ENCODE measurements at places on chromosomes 5 and 9. TPM values are rescaled to one million over a fixed set of nuclear protein-coding genes. Genes with fewer than 3 reads are reported as not detected.

The ACTBL2 gene
- not detected for total RNA-seq

The SGCD gene
- total RNA-seq = not detected

The KCNIP1 gene
- not detected for total RNA-seq

The RETREG1 gene
- 0.50 TPM for total RNA-seq

DNA sequence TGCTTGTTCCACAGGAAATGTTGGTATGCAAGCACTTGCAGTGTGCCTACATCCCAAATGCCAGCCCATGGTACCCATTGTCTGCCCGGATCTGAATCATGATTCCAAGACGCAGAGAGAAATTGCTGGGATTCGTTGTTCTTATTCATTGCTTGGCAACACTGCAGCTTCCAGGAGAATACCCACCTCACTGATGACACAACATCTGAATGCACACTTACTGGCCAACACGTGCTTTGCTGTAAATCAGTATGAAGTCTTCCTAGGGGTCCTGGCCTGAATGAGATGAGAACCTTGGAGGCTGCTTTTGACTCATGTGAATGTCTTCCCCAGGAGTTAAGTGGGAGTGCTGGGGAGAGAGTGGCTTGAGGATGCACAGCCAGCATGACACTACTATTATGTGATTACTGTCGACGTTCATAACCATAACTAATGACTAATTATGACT lies 11.6 kb downstream of the SRD5A1 start:
- H3K27ac ChIP-seq = no peak overlapping the region
- no peak for DNase-seq
- no peaks in the 10 kb centered on the region for H3K27me3 ChIP-seq
- H3K4me3 ChIP-seq = no peak overlapping the region

DNA sequence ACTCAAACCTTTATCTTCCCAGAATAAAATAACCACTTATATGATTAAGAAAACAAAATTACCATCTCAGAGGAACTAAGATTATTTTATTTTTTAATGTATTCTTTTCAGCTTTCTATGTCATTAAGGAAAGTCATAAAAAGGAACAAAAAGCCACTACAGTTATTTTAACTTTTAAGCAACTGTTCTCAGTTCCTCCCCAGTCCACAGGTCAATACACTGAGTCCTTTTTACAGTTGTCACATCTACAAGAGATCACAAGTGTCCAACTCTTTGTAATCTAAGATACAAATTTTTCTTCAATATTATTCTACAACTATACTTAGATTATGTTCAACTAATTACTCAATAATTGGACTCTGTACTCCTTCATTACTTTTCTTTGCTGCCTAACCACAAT lies 782.8 kb upstream of the ACO1 start:
- no peaks in the 10 kb centered on the region for H3K27me3 ChIP-seq
- H3K4me3 ChIP-seq = no peak overlapping the region
- no peak for DNase-seq
- no peak overlapping the region for H3K27ac ChIP-seq
- H3K4me1 ChIP-seq = no peaks in the 10 kb centered on the region

DNA sequence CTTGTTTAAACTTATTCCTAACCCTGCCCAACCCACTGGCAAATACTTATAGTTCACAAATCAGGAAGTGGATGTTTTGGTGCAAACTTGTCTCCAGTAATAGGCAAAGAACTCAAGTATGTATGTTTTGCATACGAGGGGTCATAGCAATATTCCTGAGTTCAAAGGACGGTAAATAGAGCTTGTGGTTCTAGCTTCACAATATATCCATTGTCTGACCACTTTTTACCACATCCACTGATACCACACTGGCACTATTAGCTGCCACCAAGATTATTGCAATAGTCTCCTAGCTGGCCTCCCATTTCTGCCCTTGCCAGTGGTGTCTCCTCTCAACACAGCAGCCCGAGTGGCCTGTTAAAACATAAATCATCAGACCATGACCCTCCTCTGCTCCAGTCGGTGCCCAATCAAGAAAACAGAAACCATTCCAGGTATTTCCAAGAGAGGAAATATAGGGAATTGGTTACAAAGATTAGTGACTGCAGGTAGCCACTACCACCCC lies 17.0 kb downstream of the GRXCR2 start:
- DNase-seq = no peak
- H3K4me3 ChIP-seq = no peak overlapping the region
- no peaks in the 10 kb centered on the region for H3K36me3 ChIP-seq
- no peak overlapping the region for H3K27ac ChIP-seq
- H3K4me1 ChIP-seq = no peaks in the 10 kb centered on the region

- no peak for DNase-seq
- no peak overlapping the region for H3K27ac ChIP-seq
- peaks cover under 1% of the 10 kb centered on the region for H3K27me3 ChIP-seq
- no peak overlapping the region for H3K4me3 ChIP-seq
Measured at GRCh38 chr5:180464603-180464970, 29.6 kb upstream of the CNOT6 start.

DNA sequence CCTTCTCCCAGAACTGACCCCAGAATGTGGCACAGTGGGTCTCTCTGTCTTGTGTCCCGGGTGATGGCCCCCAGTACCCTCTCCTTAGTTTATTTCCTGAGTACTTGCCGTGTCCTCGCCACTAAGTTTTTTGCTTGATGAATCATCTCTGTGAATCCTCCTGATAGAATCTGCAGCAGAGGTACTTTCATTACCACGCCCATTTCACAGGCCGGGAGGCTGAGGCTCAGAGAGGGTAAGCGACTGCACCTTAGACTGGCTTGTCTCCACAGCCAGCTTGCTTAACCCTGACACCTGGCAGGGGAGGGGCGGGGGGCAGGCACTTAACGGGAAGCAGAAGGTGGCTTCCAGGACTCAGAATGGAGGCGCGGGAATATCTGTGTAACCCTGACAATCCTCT lies 7.9 kb upstream of the IER5L start:
- H3K27me3 ChIP-seq = no peaks in the 10 kb centered on the region
- DNase-seq = no peak
- H3K4me1 ChIP-seq = no peaks in the 10 kb centered on the region
- H3K36me3 ChIP-seq = no peaks in the 10 kb centered on the region
- H3K4me3 ChIP-seq = no peak overlapping the region

DNA sequence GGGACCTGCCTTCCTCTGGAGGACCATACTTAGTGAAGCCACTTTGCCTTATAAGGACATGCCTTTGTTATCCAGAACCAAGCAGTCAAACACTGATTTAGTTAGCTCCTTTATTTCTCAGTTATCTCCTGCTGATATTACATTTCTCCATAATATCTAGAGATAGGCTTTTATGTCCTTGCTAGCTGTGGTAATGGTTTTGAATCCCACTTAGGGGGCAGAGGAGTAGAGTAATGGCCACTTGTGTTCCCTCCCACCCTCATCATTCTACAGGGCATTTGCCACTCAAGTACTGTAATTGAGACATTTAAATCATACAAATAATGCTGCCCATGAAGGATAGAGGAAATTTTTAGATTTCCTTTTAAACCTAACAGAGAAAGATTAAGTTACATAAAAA lies 80.9 kb downstream of the DOCK8 start:
- no peaks in the 10 kb centered on the region for H3K27me3 ChIP-seq
- DNase-seq = no peak
- H3K36me3 ChIP-seq = peaks cover 24% of the 10 kb centered on the region
- peak overlapping the region; percentile 60 for H3K27ac ChIP-seq
- H3K4me3 ChIP-seq = no peak overlapping the region

- no peak overlapping the region for H3K27ac ChIP-seq
- H3K4me3 ChIP-seq = no peak overlapping the region
- H3K4me1 ChIP-seq = no peaks in the 10 kb centered on the region
- peaks cover 46% of the 10 kb centered on the region for H3K27me3 ChIP-seq
- H3K36me3 ChIP-seq = no peaks in the 10 kb centered on the region
Measured at GRCh38 chr9:21729648-21730047, 72.8 kb upstream of the MTAP start.

DNA sequence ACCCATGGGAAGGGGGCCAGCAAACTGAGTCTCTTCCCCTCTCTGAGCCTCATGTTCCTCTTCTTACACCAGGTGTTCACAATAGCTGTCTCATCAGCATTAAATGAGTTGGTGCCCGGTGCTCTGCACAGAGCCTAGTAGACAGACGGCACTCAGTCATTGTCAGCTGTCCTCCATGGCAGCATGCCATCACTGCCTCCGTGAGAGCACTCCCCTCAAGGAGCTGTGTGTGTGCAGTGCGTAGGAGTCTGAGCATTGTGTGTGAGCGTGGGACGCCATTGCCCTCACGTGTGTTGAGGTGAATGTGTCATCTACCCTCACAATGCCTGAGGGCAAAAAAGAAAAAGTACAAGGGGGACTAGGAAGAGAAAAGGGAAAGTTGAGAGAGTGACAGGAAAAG lies 536.5 kb downstream of the CDK5RAP2 start:
- H3K27me3 ChIP-seq = peaks cover 6% of the 10 kb centered on the region
- H3K4me3 ChIP-seq = no peak overlapping the region
- no peaks in the 10 kb centered on the region for H3K36me3 ChIP-seq
- no peaks in the 10 kb centered on the region for H3K4me1 ChIP-seq
- no peak for DNase-seq
